ENCODE measurements at places on chromosomes 2 and 18.

DNA sequence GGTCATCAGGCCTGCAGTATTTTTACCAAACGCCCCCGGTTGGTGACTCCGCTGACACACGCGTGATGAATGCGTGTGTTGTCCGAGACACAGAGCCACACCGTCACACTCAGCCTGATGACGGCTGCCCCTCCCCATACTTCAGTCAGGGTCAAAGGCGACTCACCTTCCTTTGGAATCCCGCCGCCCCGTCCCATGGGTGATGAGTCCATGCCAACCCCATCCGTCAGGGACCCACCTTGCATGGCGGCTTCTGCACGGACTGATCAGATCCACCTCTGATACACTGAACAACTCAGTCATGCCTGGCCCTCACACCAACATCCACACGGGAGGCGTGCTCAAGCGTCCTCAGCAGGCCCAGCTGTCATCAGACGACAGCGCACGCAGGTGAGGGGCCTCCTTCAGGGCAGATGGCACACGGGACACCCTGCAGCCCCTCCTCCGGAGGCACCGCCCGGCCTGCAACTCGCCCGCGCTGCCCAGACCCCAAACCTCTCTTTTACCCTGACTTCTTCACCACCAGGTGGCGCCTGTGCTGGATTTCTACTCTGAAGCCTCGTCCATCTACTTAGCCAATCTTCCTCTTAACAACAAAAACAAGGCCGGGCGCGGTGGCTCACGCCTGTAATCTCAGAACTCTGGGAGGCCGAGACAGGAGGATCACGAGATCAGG lies 89.2 kb downstream of the ZNF516 start:
- DNase-seq, result peak; percentile 31

DNA sequence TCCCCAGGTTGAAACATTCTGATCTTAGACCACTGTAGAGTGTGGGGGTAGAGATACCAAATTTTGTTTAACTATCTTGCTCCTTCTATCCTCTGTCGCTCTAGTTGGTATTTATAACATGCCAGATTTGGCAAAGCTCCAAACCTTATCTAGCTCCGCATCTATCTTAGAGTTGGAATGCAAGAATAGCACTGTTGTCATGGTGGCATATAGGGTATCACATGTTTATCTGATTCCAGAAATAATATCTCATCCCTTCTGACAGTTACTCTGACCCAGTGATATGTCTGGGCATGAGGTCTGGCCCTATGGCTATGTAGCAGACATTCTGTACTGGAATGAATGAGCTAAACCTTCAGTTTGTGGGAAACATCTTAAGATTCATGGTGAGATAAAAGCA lies 51.7 kb downstream of the CABYR start:
- DNase-seq, result no peak

DNA sequence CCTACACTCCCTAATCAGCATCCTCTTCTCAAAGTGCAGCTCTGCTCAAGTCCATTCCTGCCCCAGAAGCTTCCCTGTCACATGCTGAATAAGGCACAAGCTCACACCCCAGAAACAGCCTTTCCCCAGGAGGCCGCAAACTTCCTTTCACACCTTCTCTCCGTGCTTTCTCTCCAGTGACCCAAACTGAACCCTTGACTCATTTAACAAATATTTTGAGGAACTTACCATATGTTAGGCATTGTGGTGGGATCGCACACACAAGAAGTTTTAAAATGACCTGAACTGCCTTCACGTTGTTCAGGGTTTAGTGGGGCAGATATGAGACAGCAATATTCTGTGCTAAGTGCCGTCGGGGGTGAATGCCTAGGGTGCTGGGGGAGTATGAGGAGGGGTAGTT lies 161.3 kb downstream of the INSIG2 start:
- no peak for DNase-seq

- DNase-seq, result no peak
These were observed 30.8 kb upstream of the PUM2 start for GRCh38 chr2:20381457-20381856.

- no peak for DNase-seq
These were observed 298.7 kb upstream of the MGAT5 start for GRCh38 chr2:133955169-133955568.

- no peak for DNase-seq
These were observed 26.4 kb upstream of the GALR1 start for GRCh38 chr18:77223221-77223639.

DNA sequence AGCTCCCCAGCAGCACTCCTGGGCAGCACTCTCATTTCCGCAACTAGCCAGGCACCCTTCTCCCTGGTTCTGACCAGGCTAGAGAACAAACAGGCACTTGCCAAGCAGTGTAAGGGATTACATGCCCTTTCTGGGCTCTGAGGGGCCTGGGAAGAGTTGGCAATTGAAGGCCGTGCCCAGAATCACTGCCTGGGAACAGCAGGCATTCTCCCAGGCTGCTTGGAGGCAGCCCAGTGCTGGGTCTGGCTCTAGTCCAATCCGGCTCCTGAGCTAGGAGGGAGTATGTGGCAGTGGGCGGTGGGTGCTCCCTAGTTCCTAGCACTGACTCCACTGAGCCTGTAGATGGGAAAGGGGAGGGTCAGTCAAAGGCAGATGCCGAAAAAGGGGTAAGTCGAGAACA lies 34.1 kb upstream of the SP3 start:
- no peak for DNase-seq

- DNase-seq, result no peak
These were observed 366.8 kb downstream of the TGIF1 start for GRCh38 chr18:3816610-3817363.

DNA sequence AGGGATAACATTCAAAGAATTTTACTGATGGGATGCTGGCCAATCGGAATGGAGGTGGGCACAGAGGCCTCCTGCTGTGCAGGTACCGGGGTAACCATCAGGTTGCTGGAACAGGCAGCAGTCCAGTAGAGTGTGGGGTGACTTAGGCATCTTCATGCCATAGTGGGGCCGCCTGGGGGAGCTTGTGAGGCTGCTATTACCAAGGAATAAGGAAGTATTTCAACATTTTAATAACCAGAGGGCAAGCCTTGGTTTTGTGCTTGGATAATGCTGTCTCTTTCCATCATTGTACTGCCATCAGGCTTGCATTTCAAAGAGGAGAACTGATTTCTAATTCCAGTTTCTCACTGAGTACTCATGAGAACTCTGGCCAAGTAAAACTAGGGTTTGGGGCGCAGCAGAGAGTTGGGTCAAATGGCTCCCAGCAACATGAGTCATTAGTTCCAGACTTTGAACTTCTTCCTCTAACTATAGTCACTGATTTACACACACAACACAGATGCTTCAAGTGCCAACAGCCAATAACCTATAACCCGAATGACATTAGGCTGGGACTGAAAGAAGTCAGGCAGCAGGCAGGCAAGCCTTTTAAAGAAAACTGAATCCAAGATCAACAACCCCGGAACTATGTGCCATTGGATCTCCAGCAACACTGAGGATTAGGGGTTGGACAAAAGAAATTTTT lies 56.1 kb upstream of the FHL2 start:
- no peak for DNase-seq

GRCh38 chr2:212032032-212032431 lies 506.6 kb downstream of the ERBB4 start:
- DNase-seq, result no peak

- no peak for DNase-seq
These were observed 405.8 kb downstream of the TMEM182 start for GRCh38 chr2:103167599-103167998.

GRCh38 chr2:181857483-181857882 lies 34.0 kb upstream of the ITPRID2 start:
- no peak for DNase-seq

DNA sequence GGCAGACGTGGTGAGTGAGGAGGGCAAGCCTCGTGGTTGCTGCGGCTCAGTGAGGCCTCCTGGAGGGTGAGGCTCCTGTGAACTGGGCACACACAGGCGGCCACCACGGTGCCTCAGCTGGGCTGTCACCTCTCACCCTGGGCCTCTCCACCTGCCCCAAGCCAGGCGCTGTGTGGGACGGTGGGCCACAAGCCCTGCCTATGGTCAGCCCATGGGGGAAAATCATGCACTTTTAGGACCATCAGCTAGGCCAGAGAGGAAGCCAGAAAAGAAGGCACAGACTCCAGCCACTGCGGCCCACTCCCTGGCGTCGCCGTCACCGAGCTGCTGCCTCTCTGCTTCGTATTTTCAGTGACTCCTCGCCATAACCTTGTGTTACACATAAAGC lies 28.5 kb upstream of the HS6ST1 start:
- DNase-seq, result no peak

GRCh38 chr2:176978921-176979320 lies 233.7 kb upstream of the HNRNPA3 start:
- DNase-seq, result no peak

DNA sequence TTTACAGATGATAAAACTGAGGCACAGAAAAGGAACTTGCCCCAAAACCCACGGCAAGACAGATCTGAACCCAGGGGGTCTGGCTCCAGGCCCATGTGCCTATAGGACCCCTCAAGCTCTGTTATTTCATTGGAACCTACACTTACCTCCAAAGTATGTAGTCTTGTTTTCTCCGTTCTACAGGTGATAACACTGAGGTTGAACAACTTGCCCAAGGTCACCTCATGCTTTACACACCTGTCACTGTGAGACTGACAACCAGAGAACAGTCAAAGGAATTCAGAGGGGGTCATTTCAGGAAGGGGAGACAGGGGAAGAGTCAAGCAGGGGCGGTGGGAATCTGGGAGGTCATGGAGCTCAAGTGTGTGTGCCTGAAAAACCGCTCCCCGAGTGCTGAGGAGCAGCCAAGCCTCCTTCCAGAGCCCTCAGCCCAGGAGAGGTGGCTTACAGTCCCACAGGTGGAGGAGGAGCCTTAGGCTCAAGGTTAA lies 47.7 kb downstream of the SERTAD2 start:
- no peak for DNase-seq

DNA sequence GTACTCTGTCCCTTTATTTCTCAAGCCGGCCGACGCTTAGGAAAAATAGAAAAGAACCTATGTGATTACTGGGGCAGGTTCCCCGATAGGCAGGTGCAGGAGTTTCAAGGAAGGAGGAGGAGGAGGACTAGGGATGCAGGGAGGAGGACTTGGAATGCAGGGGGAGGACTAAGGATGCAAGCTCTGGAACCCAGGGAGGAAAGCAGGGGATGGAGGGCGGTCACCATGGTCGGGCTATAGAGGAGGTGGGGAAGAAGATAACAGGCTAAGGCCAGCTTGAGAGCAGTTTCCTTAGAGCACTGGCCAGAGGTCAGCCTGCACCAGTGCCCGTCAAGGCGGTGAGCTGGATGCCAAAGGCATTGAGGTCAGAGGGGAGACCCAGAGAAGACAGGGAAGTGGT lies 18.7 kb upstream of the B3GNT7 start:
- no peak for DNase-seq

DNA sequence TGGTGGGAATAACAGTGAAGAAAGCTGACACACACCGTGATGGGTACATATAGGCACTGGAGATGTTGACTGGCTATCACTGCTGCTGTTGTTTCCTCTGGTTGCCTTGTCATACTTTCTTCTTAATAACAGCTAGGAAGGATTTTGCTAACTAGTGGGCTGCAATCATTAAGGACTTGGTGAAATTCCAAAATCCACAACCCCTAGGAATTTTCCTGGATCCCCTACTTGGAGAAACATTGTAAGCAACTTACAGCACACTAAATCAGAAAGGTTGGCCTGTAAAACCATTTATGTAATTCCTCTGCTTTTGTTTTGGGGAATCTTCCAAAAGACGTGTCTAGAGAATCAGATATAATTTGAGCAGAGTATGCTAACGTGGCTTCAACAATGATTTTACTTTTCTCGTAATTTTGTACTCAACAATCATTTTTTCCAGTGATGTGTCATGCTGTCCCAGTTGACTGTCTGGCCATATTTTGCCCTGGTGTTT lies 8.0 kb upstream of the COL3A1 start:
- no peak for DNase-seq

GRCh38 chr2:167190053-167190452 lies 301.8 kb downstream of the XIRP2 start:
- no peak for DNase-seq

DNA sequence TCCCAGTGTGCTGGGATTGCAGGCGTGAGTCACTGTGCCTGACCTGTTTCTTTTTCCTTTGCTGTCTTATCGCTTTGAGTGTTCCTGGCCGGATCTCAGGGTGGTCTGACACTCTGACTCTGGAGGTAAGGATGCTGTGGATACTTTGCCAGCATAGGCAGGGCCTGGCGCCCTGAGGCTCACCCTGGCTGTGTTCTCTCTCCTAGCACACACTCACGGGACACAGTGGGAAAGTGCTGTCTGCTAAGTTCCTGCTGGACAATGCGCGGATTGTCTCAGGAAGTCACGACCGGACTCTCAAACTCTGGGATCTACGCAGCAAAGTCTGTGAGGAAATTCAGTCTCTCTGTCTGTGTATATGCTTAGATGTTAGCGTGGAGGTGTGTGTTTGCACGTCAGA lies 18.0 kb upstream of the SAG start:
- no peak for DNase-seq

GRCh38 chr2:176066645-176067588 lies 16.8 kb downstream of the EVX2 start:
- DNase-seq, result no peak
